ENCODE measurements at places on chromosomes 1 and 21.
A peak's percentile ranks its signal among the peaks of the same experiment; 100 is the strongest.

GRCh38 chr1:112501810-112502641 is 6.7 kb upstream of the WNT2B start:
- DNase-seq, result peak; percentile 11

DNA sequence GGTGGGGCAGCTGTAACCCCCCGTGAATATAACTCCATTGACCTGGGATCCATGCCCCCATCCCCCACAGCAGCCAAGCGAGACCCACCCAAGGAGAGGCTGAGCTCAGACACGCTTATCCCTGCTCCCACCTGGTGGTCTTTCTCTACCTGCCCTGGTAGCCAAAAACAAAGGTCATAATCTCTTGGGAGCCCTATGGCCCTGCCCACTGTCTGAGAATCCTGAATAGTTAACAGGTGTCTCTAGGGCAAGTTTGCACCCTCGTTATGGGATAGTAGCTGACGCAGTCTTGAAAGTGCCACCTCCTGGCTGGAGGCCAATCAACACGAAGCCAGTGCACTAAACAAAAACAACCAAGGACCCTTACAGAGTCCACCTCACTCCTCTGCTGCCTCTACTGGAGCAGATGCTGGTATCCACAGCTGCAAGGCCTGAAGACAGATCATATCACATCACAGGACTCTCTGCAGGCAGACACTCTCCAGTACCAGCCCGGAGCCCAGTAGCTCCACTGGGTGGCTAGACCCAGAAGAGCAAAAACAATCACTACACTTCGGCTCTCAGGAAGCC is 134.3 kb upstream of the C1orf174 start:
- DNase-seq, result no peak

DNA sequence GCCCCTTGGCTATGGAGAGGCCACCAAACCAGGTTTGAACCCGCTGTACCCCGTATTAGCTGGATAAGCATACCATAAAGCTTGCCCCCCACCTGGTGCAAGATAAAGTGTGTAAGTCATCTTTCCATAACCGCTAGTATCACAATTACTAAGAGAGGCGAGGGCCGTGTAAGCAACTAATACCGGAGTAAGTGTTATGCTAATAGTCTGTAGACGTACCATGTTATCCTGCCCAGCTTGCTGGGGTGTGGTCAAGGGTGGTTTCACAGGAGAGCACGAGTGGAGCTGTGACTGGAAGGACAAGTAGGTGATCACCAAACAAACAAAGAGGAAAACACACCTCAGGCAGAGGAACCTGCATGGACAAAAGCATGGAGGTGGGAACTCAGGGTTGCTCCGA is 3.6 kb upstream of the TNFRSF1B start:
- no peak for DNase-seq

DNA sequence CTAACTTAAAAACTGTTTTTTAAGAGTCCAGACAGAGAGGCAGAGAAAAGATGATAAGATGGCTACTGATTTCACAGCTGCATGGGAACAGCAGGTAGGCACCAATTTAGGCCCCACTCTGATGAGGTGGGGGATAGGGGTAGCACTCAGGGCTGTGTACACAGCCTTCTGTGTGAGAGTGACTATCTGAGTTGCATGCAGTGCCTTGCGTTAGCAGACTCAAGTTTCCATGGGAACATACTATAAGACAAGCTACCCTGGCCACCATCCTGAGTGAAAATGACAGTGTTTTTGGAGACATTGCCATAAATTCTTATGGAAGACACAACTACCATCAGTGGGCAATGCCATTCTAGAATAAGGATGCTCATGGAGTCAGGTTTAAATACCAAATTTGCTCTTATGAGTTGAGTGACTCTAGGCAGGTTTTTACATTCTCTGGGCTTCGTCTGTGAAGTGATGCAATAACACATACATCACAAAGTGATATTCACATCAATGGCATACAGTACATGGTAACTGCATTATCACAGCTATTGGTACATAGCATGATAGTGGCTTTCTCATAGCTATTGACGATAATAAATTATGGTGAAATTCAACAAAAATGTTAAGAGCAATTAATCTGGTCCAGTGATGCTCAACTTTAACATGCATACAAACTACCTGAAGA is 30.5 kb downstream of the SLC9C2 start:
- DNase-seq, result no peak

DNA sequence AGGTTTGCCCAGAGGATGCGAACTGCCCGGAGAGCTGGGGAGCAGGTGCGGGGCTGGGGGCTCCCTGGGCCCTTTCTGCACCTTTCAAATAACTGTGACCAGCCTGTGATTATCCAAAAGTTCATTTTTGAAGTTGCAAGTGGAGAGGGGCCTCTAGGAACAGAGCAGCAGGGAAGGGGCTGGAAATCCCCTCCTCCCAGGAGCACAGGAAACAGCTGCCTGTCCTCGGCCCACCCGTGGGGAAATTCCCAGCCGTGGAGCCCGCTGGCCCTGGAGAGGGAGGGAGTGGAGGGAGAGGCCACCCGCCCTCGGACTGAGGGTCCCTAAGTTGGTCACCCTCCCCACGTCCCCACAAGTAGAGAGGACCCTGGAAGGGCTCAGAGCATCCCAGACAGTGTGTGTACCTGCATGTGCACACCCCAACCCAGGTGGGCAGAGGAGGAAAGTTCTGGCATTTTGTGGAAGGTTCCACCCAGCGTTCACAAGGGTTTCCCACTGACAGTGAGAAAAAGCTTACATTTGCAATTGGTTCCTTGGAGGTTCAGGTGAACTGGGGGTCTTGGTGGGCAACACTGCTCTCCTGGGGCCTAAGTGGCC is 1.2 kb upstream of the TNFRSF4 start:
- no peak for DNase-seq

GRCh38 chr1:100575406-100575805 is 37.5 kb downstream of the GPR88 start:
- DNase-seq, result no peak

DNA sequence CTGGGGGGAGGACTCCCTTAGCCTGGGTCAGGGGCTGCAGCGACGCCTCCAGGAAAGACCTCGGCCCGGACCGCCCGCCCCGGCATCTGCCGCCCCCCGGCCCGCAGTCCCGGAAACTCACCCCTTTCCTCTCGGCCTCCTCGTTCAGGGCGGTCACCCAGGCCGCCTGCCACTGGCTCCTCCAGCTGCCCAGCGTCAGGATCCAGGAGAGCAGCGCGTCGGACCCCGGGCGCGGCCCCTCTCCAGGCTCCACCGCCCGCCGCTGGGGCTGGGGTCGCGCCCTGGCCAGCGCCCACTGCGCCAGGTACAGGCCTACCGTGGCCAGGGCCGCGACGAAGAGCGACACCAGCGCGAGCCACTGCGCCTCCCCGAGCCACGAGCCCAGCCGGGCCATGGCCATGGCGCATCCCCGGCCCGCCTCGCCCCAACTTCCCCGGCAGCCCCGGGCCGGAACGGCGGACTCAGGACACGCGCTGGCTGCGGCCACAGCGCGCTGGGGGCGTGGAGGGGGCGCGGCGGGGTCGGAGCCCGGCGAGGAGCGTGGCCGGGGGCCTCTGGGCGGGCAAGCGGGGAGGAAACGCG is 478 bp downstream of the C2CD2 start:
- DNase-seq, result no peak

- DNase-seq, result no peak
Measured at GRCh38 chr1:198437332-198437731, 103.1 kb downstream of the ATP6V1G3 start.

DNA sequence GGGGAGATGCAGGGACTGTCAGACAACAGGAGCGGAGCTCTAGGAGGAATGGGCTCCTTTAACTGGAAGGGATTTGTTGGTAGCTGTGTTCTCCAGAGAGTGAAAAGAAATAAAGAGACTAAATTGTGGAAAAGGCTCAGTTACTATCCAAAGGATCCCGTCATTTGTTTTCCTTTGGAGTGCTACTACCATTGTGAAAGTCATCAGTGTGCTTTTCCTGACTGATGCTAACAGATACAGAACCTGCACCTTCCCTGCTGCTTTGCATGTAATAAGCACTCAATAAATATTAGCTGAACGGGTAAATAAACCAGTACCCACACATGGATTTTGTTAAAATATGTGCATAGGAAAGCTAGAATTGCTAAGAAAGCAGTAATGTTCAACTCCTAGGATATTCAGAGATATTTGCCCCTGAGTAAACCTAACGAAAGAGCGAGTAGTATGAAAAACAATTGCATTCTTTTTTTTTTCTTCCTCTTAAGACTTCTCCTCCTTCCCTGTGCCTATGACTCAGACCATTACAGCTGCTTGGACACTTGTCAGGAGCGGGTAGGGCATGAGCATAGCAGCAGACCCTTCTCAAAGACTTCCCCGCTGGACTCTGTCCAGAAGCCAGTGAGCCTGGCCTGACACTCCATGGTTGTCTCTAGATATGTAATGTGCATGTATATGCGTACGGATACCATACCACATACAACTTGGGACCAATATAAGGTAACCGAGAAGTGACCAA is 41.7 kb downstream of the PTGFRN start:
- peak; percentile 25 for DNase-seq

Data from NCI-H446 treated with DMSO at 0.1 percent for 48 hours (cell line).